ENCODE measurements at places on chromosomes 3 and 15.

DNA sequence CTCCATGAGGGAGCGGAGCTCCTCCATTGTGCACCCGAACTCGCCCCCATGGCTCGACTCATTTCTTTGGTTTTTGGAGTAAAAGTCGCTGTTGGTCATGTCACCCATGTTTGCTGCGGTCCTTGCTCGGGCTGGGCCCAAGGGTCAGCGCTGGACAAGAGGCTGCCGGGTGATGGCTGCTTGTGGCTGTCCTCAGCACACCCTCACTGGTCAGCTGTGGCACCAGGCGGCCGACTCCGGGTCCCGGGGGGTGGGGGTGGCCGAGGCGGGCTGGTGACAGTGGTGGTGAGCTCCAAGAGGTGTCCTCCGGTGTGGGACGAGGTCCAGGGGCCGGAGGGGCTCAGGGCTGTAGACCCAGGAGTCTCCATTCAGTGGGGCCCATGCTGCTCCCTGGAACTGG is 56.0 kb downstream of the ATP2B2 start:
- no peak for DNase-seq

DNA sequence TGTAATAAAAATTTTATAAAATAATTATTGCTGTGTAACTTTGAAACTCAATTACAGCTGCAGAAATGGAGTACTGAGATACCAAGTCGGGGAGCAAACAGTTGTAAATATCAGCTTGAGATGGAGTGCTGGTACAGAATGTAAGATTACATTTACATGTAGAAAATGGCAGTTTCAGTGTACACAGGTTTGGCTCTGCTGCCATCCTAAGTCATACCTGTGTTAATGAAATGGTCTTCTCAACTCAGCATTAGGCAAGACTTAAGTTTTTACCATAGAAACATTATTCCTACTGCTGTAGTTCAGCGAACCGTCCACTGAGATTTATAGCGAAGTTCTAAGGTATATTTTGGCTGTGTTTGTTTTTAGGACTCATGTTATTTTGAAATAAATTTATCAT is 110.1 kb upstream of the TBL1XR1 start:
- DNase-seq = no peak

DNA sequence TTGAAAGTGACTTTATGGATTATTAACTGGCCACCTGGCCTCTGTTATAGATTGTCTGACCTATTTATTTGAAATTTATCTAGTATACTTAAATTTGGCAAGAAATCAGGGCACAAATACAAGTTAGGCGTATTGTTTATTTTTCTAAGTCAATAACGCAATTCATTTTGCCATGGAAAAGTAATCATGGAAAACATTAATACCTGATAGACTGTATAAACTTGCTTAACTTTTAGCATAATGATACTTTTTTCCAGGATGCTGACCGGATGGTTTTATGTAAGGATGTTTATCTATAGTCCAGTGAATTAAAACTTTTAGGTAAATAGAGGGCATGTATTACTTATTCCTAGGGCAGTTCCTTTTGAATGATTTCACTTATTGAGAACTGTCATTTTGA is 20.2 kb downstream of the FNDC3B start:
- no peak for DNase-seq

DNA sequence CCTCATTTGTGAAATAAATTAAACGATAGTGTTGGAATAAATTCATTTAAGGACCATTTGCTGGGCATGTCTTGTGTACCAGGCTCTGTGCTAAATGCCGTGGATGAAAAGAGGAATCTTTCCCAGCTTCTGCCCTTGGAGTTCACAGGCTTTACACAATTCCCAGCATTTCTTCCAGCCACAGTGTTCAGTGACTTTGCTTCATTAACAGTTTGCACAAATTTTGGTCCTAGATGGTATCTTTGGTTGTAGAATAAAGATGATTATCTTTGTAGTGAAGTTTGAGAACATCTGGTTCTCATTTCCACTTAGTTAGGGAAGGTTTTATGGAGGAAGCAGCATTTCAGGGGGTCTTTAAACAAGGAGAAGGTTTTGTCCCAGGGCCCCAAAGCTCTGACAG is 100.1 kb downstream of the LRTM1 start:
- no peak for DNase-seq

DNA sequence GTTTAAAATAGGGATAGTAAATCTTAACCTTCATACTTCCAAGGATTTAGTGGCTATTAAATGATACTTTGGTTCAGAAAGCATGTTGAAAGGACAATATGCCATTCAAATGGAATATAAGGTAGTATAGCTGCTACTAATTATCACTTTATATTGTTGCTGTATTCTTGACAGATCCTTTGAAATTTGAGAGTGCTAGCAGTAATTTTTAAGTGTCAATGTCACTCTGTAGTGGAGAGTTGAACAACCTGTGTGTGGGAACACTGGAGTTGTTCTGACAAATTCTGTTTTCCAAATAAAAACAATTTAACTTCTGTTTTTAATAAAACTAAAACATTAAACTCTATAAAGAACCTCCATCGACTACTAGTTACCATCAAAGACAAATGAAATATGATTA is 565.7 kb downstream of the FGF12 start:
- DNase-seq = no peak

- no peak for DNase-seq
Observed at GRCh38 chr15:77688693-77689092, 56.0 kb upstream of the LINGO1 start.

- no peak for DNase-seq
Observed at GRCh38 chr3:16477056-16477455, 36.4 kb downstream of the RFTN1 start.

- no peak for DNase-seq
Observed at GRCh38 chr3:185678027-185678426, 91.9 kb downstream of the SENP2 start.

GRCh38 chr3:122668930-122669730 is 11.5 kb upstream of the PARP14 start:
- DNase-seq = no peak

DNA sequence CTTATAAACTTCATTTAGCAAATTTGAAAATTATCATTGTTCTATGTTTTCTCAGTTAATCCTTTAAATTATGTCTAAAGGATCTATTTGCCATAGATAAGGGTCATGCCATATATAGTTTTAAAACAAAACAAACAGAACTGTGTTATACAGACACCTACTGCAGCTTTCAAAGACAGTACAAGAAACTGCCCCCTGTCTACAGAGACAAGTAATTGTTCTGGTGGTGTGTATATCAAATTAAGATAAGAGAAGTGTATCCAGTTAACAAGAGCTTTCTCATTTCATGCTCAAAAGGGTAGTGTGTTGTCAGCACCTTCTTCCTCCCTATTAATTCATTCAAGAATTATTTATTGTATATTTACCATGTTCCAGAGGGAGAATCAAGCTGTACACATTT is 201.2 kb downstream of the FMN1 start:
- DNase-seq = no peak

GRCh38 chr3:12585181-12585580 is 28.3 kb downstream of the MKRN2 start:
- no peak for DNase-seq

- no peak for DNase-seq
Observed at GRCh38 chr3:99250821-99251355, 349.4 kb upstream of the DCBLD2 start.

GRCh38 chr15:87805117-87805820 is 451.3 kb downstream of the NTRK3 start:
- DNase-seq = no peak

- DNase-seq = no peak
Observed at GRCh38 chr3:179957264-179957845, 79.4 kb downstream of the PEX5L start.

- DNase-seq = peak; percentile 57
Observed at GRCh38 chr3:189947948-189948723, 172.6 kb downstream of the P3H2 start.

GRCh38 chr3:189498995-189499704 is 132.0 kb upstream of the TP63 start:
- DNase-seq = no peak

DNA sequence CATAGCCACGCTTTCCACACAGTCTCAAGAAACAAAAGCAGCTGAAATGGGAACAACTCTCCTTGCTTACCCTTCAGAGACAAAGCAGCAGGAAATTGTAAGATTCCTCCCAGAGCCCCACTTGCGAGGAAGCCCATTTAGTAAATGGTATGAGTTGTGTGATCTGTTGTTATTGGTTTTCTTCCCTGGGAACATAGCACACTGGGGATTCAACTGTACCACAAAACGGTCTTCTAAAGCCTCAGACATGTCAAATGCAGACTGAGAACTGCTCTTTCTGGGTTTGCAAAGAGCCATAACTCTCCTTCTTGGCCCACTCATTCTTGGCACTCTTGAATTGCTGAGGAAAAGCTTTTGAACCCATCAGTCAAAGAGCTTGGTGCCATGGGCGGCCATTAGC is 101.0 kb upstream of the COL8A1 start:
- DNase-seq = no peak

GRCh38 chr3:45907769-45908705 is 21.7 kb downstream of the CCR9 start:
- DNase-seq = no peak

DNA sequence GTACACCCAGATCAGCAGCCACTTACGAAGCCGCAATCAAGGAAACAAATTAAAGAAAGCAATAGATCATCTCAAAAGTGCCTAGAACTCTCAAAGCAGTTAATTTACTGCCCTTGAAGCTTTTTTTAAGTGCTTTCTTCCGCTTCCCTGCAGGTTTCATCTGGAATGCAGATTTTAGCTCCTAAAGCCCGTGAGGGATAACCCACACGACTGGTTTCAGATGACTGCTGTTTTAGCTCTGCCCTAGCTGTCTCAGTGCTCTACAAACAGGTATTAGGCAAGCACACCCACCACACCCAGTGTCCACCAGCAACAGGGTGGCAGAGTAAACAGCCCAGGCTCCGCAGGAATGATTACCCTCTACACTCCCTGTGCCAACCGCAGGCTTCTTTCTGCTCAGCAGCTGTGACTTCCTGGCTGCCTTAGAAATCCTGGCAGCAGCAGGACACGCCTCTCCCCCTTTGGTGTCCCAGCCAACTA is 126.0 kb downstream of the FMN1 start:
- DNase-seq = peak; percentile 92

DNA sequence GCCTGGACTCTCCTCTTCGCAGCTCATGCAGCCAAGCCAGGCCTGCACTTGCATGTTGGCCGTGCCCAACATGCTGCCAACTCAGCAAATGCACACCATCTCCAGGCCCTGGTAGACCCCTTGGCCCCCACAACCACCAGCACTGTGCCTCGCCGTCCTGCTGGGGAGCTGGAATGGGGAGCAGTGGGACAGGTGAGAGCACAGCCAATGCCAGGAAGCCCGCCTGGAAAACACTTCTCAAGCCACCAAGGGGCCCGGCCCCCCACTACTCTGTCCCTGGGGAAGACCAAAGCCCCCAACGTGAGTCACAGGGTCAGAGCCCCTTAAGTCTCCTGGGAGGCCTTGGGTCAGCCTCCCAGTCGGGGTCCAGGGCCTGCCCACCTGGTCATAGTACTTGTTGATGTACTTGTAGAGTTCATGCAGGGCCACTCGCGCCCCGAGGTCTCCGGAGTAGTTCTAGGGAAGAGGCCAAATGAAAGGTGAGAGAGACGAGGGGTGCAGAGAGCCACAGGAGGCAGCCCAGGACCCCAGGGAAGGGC is 24.5 kb downstream of the PLXNB1 start:
- no peak for DNase-seq

DNA sequence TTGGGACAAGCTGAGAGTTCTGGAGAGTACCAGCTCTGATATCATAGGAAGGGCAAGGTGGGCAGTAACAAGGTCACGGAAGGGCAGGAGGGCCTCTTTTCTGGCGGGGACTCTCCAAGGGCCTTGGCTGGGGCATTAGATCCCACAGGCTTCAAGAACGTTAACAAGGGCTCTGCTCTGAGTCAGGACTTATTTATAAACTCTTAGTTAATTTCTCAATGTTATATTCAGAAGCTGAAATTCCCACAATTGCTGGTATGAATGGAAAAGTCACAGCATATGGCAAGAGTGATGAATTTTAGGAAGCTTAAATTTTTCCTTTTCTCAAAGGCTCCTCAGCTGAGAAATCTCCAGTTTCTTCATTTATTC is 320.2 kb upstream of the TBC1D5 start:
- DNase-seq = no peak

- DNase-seq = no peak
Observed at GRCh38 chr3:105704726-105705410, 163.9 kb downstream of the CBLB start.

DNA sequence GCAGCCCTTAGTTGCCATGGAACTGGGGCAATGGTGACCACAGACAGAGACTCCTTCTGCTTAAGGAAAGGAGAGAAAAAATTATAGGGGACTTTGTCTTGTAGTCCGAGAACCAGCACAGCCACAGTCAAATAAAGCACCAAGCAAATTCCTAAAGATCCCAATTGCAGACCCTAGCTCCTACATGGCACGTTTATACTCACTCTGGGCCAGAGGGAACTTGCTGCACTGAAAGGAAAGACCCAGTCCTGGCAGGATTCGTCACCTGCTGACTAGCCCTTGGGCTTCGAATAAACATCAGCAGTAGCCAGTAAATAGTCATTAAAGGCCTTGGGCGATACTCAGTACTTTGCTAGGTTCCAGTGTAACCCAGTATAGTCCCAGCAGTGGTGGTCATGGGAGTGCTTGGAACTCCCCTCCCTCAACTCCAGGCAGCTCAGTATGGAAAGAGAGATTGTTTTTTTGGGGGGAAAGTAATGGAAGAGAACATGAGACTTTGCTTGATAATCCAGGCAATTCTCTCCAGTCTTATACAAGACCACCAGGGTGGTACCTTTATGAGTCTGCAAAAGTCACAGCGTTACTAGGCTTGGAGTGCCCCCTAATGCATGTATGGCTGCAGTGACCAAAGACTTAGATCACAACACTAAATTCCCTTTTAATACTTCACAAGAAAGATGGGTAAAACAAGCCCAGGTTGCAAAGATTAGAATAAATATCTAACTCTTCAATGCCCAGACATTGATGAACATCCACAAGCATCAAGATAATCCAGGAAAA is 66.4 kb upstream of the AGTR1 start:
- DNase-seq = no peak

DNA sequence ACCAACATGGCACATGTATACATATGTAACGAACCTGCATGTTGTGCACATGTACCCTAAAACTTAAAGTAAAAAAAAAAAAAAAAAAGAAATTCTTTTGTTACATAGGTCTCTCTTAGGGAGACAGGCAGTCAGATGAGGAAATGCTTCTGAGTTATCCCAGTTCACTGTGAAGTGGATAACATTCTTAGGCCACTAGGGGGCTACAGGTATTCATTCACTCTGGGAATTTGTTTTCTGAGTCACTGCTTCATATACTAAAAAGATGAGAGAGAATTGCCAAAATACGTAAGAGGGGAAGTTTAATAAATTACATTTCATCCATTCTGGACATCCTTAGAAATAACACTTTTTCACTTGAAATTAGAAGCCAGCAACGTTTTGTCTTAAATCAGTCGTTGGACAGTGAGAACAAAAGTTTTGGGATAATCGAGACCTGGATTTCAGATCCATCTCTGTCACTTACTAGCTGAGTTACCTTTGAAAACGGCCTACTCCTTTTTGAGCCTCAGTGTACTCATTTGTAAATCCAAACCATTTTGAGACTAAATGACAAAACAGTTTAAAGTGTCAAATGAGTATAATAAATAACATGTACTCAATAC is 738.4 kb upstream of the ALCAM start:
- peak; percentile 68 for DNase-seq
